ENCODE measurements at places on chromosomes 12 and 14.

GRCh38 chr14:50249136-50249775 is 17.9 kb upstream of the SOS2 start:
- DNase-seq, result no peak

DNA sequence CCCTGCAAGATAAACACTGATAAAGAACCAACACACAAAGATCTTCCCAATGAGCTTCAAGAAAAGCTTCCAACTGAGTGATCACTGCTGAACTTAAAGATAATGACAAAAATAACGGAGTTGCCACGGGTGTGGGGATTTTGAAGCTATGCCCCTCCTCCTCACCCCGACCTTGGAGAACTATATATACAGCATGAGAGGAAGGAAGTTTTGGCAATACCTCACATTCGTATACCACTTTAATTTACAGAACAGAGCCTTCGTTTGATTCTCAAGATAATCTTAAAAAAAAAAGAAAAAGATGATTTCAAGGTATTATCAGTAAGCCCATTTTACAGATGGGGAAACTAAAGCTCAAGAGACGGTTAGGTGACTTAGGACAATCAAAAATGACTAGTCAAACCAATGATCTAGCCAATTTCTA is 715 bp downstream of the NEK9 start:
- peak; percentile 38 for DNase-seq

GRCh38 chr12:12916135-12916944 is 25.0 kb downstream of the GPRC5A start:
- DNase-seq, result peak; percentile 82

DNA sequence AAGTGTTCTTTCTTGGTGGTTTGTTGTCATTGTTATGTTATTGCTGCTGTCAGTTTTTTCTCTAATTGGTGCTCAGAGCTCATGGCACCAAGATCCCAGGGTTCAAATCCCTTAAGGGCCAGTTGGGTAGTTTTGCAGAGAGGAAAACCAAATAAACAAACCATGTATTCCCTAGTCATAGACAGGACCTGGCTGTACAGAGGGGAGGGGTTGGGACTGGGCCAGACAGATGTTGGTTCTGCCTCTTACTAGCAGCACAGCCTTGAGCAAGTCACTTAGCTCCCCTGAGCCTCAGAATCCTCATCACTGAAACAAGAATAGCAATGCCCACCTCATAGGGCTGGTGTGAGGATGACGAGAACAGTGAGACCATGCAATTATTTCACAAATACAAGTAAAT is 53.4 kb downstream of the LTBP2 start:
- no peak for DNase-seq

DNA sequence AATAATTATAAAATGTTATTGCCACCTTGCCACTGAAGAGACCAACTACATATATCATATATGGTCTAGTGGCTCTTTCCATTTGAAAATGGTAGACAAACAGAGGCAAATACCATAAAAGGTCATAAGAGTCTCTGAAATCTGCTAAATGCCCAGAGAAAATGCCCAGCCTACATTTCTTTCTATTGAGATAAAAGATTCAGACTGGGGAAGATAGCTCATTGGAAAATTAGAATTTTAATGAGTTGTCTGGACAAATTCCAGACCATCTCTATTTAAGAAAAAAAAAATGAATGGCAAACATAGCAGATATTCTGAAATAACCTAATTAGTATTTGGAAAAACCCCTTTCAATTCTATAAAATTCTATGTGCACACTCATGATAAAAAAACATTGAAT is 79.9 kb upstream of the BBS10 start:
- DNase-seq, result no peak

DNA sequence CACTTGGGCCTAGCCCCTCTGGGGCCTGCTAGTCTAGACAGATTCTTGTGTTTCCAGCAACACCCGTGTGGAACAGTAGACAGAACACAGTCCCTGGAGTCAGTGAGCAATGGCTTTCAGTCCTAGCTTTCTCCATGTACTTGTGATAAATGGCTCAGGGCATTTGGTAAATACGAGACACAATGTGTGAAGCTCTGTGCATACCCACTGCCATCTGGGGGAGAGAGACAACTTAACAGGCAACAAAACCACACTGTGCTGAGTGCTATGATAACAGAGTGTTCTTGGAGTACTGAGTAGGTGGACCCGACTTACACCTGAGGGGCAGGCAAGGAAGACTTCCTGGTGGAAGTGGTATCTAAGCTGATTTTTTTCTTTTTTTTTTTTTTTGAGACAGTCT is 86.3 kb upstream of the TBX3 start:
- no peak for DNase-seq

DNA sequence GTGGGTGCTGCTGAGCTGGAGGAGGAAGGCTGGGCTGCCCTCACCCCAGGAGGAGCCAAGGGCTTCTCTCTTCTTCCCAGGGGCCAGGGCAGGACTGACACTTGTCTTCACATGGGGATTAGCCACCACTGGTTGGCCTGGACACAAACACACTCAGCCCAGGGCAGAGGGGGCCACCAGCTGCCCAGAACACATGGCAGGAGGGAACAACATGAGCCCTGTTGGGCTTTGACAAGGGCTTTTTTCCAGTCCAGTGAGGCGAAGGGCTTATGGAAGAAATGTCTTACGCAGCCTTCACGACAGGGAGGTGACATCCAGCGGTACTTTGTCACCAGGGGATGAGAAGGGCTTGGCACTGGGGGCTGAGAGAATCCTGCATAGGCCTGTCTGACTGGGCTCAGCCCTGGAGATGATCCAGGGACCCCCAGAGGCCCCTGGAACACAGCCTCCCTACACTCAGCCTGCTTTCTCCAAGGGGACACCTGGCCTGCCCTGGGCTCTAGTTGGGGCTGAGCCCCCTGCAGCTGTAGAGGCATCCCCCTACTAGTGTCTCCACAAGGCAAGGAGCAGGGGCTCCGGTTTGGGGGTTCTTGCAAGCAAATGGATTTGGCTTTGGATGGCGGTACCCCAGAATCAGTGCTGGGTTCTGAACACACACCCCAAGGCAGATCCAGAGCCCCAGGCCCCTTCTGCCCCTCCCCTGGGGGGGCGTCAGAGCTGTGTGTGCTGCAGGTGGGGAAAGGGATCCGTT is 18.9 kb downstream of the ARL6IP4 start:
- DNase-seq, result no peak

- no peak for DNase-seq
These were observed 121.4 kb downstream of the ITPR2 start for GRCh38 chr12:26711569-26711968.

GRCh38 chr12:72832024-72832423 is 559.9 kb downstream of the TRHDE start:
- DNase-seq, result no peak

DNA sequence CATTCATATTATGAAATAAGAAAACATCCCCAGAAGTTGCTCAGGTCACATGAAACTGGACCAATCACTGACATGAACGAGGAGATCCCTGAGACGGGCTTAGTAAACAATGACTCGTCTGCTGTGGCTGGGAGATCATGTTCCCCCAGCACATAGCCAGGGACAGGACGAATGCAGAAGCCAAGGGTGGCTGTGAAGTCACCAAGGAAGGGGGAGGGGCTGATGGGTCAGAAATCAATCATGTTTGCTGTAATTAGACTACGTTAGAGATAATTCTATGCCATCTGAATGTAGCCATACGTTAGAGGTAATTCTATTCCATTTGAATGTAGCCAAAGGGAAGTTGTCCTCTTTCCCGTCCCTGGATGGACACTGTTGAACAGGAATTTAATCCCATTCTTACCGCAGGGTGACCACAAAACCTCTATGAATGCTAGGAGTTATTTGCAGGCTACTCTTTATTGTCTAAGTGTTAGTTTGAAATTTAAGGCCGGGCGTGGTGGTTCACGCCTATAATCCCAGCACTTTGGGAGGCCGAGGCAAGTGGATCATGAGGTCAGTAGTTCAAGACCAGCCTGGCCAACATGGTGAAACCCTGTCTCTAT is 332.9 kb downstream of the TMEM132D start:
- DNase-seq, result no peak

All from ELR (cell line).